ENCODE measurements at places on chromosomes 5 and 9.

GRCh38 chr5:31131381-31131891 is 62.0 kb upstream of the CDH6 start:
- no peak for DNase-seq

DNA sequence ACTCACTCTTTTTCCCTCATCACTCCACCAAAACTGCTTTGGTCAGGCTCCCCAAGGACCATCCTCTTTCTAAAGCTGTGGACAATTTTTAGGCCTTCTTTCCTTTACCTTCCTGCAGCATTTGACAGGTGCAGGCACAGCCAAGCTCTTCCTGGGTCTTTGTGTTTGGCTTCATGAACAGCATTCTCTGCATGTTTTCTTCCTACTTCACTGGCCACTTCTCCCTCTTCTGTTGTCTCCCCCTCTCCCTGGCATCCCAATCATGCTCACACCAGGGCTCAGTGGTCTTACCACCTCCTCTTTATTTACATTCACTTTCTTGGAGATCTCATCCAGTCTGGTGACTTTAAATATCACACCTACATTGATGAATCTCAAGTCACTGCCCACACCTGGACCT is 51.1 kb downstream of the CTNND2 start:
- no peak for DNase-seq

- no peak for DNase-seq
Observed at GRCh38 chr5:150596826-150597225, 43.6 kb upstream of the SYNPO start.

GRCh38 chr5:13251623-13252376 is 692.7 kb downstream of the DNAH5 start:
- DNase-seq, result no peak

DNA sequence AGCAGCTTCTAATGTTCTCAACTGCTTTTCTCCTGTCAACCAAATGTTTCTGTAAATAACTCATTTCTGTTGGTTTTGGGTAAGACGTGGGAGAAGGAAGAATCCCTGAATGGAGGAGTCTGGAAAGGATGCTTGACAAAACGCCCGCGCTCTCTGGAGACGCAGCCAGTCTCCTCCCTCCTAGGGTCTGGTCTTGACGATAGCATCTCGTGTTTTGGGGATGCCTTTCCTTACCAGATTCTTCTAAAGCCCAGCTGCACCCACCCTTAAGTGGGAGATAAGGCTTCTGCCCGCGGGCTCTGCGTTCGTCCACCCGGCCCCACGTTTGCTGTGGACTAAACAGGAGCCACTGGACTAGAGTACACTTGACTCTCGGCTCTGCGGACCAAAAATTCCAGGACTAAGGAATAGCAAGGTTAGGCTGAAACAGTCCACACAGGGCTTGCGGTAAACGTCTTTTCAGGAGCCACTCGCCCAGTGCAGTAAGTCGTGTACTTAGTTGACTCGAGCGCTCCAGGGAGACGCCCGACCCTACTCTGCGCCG is 491 bp upstream of the CTSL start:
- DNase-seq, result no peak

- DNase-seq, result no peak
Observed at GRCh38 chr5:109614301-109614700, 75.4 kb upstream of the MAN2A1 start.

DNA sequence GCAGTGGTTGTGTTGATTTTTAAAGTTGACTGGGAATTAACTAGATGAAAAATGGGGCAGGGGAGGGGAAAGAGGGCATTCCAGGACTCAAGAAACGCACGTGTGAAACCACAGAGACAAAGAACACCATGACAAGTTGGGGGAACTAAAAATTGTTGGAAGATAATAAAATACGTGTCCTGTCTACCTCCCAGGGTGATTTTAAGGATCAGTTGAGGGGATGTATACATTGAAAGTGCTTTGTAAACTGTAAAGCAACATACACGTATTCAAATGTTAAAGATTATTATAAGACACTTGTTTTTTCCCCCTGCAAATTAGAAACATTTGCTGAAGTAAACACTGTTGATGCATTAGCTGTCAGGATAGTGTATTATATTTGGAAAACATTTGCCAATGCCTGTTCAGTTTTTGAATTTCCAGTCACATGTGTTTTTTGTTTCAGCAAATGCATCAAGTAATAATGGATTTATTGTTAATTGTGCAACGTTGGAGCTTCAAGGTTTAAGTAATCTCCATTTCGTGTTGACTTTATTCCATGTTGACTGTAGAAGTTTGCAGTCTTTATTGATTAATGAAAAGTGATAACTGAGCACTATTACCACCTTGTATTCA is 412.7 kb downstream of the ACTL7B start:
- DNase-seq, result no peak

- DNase-seq, result peak; percentile 82
Observed at GRCh38 chr5:40486437-40487275, 193.1 kb upstream of the PTGER4 start.

- no peak for DNase-seq
Observed at GRCh38 chr9:38082446-38083287, 13.6 kb upstream of the SHB start.

- no peak for DNase-seq
Observed at GRCh38 chr9:134854541-134854981, 26.0 kb upstream of the FCN2 start.

DNA sequence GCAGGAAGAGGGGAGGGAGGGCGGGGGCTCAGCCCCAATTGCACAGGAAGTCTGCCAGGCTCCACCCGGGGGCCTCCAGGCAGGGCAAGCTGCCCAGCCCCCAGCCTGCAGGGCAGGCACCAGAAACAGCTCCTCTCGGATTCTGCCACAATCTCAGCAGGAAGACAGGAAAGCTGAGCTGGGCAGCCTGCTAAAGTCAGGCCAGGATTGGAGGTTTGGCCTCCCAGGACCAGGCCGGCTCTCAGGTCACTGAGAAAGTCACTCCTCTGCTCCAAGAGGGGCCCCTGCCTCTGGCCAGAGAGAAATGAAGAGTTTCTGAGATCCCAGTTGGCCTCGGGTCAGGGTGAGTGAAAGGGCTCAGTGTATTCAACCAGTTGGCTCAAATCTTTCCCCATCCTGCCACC is 54.6 kb upstream of the STXBP1 start:
- no peak for DNase-seq

GRCh38 chr9:14275331-14275730 is 38.6 kb downstream of the NFIB start:
- no peak for DNase-seq

- no peak for DNase-seq
Observed at GRCh38 chr5:61280761-61281427, 51.2 kb upstream of the ZSWIM6 start.

DNA sequence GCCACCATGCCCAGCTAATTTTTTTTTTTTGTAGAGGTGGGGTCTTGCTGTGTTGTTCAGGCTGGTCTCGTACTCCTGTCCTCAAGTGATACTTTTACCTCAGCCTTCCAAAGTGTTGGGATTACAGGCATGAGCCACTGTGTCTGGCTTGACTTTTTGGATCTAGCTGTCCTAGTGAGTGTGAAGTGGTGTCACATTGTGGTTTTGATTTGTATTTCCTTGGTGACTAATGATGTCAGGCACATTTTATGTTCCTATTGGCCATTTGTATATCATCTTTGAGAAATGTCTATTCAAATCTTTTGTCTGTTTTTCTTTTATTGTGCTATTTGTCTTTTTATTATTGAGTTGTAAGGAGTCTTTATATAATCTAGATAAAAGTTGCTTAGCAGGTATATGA is 53.5 kb upstream of the MCCC2 start:
- no peak for DNase-seq

DNA sequence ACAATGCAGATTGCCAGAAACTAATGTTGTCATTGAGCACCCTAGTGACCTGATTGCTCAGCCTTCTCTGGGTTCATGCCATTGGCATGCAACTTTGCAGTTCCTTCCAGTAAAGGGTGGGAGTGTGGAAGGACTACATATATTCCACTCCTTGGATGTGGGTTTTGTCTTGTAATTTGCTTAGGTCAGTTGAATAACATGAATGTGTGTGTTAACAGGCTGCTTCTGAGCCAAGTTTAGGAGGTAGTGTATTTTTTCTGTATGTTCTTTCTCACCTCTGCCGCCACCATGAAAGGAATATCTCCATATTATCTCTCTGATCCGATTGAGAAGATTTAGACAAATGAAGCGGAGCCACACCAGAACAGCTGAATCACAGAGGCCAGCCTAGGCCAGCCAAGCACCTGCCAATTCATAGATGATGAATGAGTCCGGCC is 1929.6 kb upstream of the CDH6 start:
- no peak for DNase-seq

GRCh38 chr5:114305402-114306207 is 56.3 kb upstream of the KCNN2 start:
- no peak for DNase-seq

GRCh38 chr9:105708405-105708804 is 14.1 kb downstream of the TMEM38B start:
- DNase-seq, result no peak

- no peak for DNase-seq
Observed at GRCh38 chr5:171794470-171794960, 8.9 kb downstream of the SMIM23 start.

- no peak for DNase-seq
Observed at GRCh38 chr9:126674365-126675146, 60.8 kb downstream of the LMX1B start.

GRCh38 chr9:27602954-27603353 is 29.7 kb upstream of the C9orf72 start:
- no peak for DNase-seq

DNA sequence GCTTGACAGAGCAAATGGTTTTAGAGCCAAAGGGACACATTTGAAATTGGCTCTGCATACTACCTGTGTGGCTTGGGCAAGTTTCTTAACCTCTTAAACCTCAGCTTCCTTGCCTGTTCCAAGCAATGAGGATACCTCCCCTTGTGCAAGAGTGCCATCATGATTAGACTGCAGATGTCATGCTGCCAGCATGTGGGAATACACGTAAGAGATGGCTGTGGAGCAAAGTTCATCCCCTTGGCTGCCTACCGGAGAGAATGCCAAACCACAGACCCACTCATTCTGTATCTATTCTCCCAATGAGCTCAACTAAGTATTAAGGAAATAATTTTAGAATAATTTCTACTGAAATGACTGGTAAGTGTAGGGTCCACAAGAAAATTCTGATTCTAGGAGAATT is 101.3 kb downstream of the WDR41 start:
- no peak for DNase-seq

DNA sequence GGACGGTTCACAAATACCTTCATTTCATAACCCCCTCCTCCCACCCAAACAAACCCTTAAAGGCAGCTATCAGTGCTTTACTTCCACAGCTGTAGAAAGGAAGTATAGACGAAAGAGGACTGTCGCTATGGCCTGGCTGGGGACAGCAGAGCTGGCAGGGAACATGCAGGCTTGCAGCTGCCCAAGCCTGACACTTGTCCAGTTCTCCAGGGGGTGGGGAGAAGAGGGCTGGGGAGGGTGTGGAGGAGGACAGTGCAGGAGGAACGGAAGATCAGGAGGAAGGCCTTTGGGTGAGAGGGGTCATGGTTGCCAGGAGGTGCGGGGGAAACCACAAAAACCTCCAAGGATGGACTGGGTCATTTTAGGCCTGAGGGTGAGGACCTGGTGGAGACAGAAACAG is 25.9 kb downstream of the ARPC5L start:
- DNase-seq, result no peak

DNA sequence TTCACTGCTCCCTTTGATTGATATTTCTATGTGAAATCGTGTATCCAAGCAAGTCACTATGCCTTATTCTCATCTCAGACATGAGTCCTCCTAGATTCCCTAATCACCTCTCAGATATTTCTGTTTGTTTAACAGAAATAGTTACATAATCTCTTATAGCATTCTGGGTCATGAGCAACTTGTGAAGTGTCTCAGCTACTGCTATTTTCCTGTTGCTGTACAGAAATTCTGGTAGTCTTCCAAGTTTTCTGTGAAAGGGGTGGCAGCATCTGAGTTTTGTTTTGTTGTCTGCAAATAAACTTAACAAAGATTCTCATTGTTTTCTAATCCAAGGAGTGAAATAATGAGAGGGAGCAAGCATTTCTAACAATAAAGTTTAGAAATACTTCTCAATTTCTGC is 256.9 kb upstream of the ST8SIA4 start:
- no peak for DNase-seq

- DNase-seq, result no peak
Observed at GRCh38 chr5:74538206-74538661, 102.3 kb downstream of the ENC1 start.

DNA sequence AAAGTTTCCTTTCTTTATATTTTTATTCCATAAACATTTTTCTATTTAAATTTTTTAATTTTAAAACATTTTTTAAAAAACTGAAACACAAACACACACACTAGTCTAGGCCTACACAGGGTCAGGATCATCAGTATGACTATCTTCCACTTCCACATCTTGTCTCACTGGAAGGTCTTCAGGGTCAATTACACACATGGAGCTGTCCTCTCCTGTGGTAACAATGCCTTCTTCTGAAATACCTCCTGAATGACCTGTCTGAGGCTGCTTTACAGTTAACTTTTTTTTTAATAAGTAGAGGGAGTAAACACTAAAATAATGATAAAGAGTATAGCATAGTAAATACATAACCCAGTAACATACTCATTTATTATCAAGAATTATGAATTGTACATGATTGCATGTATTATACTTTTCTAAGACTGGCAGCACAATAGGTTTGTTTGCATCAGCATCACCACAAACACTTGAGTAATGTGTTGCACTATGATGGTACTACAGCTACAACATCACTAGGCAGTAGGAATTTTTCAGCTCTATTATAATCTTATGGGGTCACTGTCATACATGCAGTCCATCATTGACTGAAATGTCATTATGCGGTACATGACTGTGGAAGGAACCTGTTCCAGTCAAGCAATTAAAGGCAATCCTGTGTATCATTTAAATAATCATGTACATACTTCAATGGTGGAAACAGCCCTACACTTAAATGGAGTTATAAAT is 17.4 kb upstream of the CEP120 start:
- no peak for DNase-seq

DNA sequence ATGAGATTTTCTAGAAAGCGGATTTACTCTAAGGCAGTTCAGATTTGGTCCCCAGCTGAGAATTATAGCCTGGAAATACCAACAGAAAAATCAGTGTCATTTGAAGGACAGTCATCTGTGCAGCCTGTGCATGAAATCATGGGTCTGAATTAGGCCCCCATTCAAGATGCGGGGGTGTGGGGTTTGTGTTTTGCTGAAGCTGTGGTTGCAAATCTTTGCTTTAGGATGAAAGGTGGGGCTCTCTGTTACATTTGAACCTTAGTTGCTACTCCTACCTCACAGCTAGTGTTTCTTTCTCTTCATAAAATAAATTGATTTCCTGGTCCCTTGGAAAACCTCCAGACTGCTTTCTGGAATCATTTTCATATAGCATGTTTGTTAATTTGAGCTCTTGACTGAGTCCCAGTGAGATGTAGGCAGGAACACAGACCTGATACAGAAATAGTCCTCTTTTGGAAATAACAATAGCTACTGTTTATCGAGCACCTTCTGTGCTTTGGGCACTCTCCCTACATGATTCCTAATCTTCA is 4.8 kb upstream of the ABL1 start:
- no peak for DNase-seq

DNA sequence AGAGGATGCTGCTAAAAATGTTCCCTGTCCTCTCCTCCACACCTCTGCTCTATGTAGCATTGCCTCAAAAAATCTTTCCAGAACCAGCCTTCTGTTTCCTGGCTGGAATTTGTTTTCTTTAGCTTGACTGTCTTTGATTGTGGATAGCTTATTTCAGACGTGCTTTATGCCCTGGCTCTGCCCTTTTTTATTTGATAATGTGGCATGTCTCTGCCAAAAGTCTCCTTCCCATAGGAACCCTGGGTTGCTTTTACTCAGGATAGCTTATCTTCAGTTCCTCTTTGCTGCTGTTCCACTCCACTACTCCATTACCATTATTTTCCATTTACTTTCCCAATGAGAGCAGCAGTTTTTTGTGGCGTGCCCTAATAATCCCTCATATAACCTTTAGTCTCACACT is 885 bp upstream of the TMEM252 start:
- DNase-seq, result no peak

- DNase-seq, result peak; percentile 62
Observed at GRCh38 chr5:39274398-39275085, 55.2 kb upstream of the FYB1 start.
